ENCODE measurements at places on chromosomes 16 and 17.
A peak's percentile ranks its signal among the peaks of the same experiment; 100 is the strongest.

DNA sequence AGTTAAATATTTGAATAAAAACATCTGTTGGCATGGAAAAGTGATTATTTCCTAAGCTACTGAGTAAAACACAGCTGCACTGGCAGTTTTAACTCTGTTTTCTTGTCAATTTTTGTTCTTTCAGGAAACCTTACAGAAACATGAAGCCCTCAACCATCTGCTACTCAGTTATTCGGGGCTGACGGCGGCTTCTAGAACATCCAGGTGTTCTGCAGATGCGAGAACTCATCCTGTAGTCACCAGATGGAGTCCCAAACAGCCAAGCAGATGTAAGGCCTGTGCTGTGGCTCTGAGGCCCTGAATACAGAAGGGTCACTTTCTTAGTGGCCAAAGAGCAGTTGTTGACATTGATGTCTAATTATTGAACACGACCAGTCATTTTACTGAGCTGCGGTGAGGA lies 15.5 kb downstream of the ARSG start:
- no peak for DNase-seq

DNA sequence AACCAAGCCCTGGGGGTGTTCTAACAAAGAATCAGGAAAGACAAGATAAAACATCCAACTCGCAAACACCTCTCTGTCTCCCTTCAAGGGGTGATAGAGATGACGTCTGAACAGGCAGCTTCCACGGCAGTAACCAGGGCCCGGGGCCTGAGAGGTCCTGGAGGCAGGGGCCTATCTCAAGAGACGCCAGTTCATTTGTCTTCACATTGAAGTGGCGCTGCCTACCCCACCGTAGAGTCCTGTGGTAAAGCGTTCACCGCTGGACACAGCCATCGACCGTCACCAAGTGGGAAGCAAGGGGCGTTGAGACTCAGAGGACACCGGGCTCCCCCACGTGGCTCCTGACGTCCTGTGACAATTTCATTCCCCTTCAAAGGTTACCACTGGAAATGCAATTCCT lies 21.4 kb downstream of the UTS2R start:
- no peak for DNase-seq

- DNase-seq: peak; percentile 85
Measured at GRCh38 chr16:2673066-2673999, 9.0 kb upstream of the KCTD5 start.

- no peak for DNase-seq
Measured at GRCh38 chr16:57315416-57315815, 30.9 kb upstream of the PLLP start.

DNA sequence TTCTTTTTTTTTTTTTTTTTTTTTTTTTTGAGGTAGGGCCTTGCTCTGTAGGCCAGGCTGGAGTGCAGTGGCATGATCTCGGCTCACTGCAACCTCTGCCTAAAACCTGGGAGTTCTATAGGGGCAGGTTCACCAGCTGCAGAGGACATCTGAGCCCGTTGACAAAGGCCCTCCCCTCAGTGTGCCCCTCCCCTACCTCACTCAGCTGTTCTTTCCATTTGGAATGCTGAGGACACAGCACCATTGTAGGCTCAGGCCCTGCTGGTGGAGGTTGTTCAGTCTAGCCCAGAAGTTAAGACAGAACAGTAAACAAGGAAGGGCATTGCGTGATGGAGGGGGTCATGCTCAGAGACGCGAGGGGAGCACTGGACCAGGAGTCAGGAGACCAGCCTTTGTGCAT lies 21.8 kb upstream of the KIF19 start:
- DNase-seq: no peak

DNA sequence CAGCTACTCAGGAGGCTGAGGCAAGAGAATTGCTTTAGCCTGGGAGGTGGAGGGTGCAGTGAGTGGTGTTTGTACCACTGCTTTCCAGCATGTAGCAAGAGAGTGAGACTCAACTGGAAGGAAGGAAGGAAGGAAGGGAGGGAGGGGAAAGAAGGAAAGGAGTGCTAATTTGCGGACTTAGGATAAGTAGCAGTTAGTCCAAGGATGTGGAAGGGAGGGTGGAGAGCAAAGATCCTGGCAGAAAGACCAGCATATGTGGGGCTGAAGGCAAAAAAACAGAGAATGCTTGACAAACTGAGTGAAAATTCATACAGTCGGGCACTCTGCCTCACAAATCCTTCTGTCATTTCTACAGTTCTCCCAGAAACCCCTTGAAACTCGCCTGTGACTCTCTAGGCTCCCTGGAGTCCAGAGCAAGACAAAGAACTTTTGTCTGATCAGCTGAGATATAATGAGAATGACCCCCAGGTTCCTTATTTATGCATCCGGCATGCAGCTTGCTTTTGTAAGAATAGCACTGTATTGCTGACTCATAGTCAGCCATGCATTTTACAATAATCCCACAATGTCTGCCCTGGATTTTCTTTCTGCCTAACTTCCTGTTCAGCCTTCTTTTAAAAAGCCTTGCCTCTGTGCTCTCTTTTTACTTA lies 31.5 kb downstream of the CDK5RAP3 start:
- peak; percentile 95 for DNase-seq

- peak; percentile 92 for DNase-seq
Measured at GRCh38 chr17:42744806-42745617, at the start of gene EZH1. Gene EZH1 (minus strand): TSS chr17:42745040. CDS start chr17:42728941, 16,099 bp downstream.

- DNase-seq: no peak
Measured at GRCh38 chr16:2664574-2664982, 17.7 kb upstream of the KCTD5 start.

- no peak for DNase-seq
Measured at GRCh38 chr16:86573646-86574508, 4.5 kb upstream of the FOXL1 start.

Data from AML-193 (cell line).